ENCODE measurements at places on chromosomes 7 and 10.

DNA sequence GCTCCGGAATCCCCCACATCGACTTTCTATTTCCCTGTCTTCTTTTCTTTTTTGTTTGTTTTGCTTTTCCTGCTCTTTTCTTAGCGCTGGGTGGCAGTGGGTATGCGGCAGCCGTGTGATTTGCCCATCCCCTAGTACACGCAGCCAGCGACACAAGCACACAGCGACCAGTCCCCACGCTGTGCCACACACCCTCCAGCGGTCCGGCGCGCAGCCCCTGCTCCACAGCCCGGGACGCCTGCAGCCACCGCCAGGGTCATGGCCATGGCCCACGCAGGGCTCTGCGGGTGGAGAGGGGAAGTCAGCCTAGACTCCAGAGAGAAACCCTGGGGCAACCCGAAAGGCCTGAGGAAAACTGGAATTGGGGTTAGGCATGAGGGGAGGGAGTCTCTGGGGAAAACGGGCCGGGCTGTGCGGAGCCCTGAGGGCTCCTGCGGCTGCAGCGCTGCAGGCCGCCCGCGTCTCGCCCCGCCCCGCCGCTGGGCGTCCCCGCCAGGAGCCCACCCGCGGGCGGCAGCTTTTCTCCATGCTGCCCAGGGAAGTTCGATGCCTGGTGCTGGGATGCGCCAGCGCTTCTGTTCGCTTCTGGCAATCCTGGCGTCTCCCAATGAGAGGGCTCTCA is 2.5 kb downstream of the CHRM2 start:
- DNase-seq, result no peak

DNA sequence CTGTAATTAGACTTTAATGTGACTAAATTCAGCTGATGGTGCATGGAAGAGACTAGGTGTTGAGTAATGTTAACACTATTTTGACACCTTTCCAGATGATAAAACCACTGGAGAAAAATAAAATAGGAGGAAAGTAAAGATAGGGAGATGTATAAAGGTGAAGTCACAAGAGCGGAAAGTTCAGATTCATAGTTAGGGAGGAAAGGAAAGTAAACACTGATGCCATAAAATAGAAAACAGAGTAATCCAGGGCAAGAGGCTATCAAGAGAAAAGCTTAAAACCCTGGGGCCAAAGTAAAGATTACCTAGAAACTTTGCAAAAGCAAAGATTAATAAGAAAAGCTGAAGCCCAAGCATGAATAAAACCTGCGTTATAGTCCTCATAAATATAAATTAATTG is 62.8 kb downstream of the RAB11FIP2 start:
- no peak for DNase-seq

GRCh38 chr7:126361183-126361582 is 891.6 kb downstream of the GRM8 start:
- no peak for DNase-seq

- no peak for DNase-seq
Measured at GRCh38 chr7:129609666-129610065, 1.9 kb upstream of the NRF1 start.

DNA sequence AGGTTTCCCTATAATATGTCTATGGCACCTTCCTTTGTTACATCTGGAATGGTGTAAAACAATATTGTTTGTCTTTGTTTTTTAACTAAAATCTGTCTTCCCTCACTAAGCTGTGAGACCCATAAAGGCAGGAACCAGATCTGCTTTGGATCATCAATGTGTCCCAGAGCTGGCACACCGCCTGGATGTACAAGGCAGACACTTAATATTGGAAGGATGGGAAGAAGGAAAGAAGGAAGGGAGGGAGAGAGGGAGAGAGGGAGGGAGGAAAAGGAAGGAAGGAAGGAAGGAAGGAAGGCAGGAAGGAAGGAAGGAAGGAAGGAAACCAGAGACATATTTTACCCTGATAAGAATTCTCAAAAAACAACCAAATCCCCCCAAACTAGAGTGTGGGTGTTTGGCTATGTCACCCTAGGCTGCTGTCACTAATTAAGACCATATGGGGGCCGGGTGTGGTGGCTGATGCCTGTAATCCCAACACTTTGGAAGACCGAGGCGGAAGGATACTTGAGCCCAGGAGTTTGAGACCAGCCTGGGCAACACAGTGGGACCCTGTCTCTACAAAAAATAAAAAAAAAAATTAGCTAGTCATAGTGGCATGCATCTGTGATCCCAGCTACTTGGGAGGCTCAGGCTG is 59.6 kb downstream of the SH3PXD2A start:
- DNase-seq, result no peak

DNA sequence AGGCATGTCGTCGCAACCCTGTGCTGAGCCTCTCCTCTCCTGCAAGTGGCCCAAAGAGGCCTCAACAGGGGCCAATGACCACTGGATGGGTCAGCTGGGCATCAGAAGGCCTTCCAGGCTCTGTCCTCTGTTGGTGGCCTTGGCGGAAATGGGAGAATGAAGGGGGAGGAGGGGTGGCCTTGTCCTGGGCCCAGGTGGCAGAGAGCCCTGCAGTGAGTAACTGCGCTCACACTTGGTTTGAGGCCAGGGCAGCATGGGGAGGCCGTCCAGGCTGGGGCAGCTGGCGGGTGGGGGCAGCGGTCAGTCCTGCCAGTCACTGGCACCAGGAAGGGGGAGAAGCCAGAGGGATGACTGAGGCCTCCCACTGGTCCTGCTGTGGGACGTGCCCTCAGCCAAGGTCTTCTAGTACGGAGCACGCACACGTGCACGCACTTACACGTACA is 59.8 kb downstream of the LHPP start:
- DNase-seq, result no peak

- DNase-seq, result no peak
Measured at GRCh38 chr7:121077165-121077630, 88.7 kb downstream of the CPED1 start.

DNA sequence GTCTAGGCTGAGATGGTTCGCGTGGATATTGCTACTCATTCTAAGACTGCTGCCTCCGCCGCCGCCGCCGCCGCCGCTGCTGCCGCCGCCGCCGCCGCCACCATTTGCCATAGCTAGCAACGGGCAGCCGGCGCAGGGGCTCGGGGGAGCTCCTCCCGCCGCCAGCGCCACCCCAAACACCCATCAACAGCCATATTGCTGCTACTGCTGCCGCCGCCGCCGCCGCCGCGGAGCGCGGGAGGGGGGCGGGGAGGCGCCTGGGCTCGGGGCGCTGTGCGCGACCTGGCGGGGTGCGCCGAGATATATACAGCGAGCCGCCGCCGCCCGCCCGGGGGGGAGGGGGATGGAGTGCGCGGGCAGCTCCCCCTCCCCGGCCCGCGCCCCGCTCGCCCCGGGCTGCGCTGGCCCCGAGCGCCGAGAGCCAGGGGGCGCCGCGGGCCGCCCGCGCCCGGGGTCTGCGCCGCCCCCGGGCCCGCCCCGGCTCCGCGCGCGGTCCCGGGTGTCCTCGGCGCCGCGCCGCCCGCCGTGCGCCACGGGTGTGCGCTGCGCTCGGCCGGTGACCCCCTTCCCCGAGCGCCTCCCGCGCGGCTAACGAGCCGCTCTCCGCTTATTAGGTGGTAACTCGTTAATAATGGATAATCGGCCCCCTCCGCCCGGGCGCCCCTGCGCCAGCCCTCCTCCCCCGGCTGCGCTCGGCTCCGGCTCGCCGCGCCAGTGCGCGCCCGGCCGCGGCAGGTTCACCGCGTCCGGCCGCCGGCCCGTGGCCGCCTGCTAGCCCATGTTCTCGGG is at the start of gene KCNMA1:
Gene KCNMA1 (minus strand): TSS at position 277 of the 789 bp plus-strand sequence.
- no peak for DNase-seq

DNA sequence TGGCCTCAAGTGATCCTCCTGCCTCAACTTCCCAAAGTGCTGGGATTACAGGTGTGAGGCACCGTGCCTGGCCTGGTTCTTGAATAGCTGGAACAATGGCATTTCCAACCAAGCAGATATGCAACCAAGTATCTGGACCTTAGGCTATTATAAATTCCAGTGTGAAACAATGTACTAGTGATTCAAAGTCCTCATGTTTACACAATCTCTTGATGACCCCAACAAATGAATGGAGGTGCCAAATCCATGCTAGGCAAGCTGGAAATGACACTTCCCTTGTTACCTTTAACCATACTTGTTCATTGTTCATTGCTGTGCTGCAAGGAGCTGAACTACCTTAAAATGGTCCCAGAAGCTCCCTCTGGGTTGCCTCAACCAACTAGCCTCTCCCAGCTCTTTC is 282.2 kb upstream of the KLF14 start:
- no peak for DNase-seq
